Left lobe of liver (tissue), 2 donors: ENCODE measurements at places on chromosomes 2 and 18. TPM values are rescaled to one million over a fixed set of nuclear protein-coding genes. Genes with fewer than 3 reads are reported as not detected.

DNA sequence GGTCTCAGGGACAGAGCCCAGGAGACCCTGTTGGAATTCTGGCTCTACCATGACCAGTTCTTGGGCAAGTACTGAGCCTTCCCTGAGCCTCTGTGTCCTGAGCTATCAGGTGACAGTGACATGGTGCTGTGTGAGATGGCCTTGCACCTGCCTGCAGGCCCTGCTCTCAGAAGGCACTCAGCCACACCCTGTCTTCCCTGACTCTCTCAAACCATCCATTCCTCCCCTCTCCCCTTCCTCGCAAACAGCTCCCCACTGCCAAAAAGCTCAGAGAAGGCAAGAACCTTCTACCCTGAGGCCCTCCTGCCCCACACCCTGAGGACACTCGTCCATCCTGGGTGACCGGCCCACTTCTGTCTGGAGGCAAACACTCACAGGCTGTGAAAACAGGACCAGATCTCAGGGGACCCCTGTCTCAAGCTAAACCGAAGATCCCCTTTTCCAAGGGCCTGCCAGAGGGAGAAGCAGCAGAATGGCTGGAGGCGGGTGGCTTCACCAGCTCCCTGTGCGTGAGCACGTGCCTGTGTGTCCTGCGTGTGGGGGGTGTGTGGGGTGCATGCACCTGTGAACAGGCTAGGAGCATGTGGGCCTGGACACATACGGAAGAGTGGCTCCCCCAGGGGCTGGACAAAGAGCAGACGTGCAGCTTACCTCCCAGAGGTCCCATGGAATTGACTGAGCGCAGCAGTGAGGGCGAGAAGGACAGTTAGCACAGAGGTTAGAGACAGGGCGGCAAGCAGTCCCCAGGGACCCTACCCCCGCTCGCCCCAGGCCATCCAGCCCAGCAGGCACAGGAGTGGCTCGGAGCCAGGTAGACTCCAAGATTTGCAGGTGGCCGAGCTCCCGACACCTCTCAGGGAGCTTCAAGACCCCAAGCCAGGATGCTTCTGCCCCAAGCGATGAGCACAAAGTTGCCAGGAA lies 53.9 kb downstream of the BIN1 start:
- no peak for DNase-seq

GRCh38 chr2:36489281-36489680 lies 108.7 kb downstream of the FEZ2 start:
- no peak for DNase-seq

DNA sequence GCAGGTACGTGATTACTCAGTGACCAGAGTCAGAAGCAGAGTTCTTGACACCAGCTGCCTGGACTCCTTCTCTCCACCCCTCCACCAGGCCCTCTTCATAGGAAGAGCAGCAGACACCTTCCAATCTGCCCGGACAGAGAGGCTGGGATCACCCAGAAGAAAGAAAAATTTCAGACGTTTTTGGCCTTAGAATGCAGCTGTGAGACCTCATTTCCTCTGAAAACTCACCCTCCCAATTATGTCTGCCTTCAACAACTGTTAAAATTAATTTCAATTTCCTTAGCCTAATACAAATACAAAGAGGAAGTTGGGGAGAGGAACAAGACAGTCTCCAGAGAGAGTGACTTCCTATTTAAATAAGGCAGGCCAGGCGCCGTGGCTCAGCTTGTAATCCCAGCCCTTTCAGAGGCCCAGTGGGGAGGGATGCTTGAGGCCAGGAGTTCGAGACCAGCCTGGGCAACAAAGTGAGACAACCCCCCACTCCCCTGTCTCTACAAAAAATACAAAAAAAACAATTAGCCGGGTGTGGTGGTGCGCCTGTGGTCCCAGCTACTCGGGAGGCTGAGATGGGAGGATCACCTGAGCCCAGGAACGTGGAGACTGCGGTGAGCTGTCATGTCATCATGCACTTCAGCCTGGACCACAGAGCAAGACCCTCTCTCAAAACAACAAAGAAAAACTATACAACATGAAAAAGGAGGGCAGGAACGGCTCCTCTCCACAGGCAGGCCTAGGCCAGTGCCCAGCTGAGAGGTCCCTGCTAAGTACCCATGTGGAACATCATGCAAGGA lies 1.6 kb downstream of the SLC66A2 start:
- peak; percentile 49 for DNase-seq

GRCh38 chr2:95353055-95353575 lies 49.4 kb upstream of the FAHD2A start:
- DNase-seq = peak; percentile 19

ANKRD62 gene
- not detected for total RNA-seq

IL37 gene
- total RNA-seq = not detected

GRCh38 chr2:106085181-106085940 lies 108.7 kb downstream of the UXS1 start:
- DNase-seq = no peak

DNA sequence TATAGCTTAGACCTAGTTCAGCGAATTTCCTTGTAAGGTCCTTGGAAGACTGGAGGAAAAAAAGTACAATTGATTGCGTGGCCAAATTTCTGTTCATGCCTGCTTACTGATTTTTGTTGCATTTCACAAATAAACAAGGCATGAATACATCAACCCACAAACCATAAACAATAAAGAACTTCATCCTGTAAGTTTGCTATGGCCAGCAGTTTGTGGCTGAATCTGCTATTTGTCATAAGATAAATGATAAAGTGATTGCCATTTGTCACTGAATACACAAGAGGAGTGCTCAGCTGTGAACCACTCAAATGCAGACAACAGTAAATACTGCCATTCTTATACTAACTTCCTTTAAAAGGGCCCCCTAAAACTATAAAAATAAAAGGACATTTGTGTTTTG lies 259.5 kb downstream of the CCDC178 start:
- no peak for DNase-seq

RIT2 gene
- not detected for total RNA-seq

DNA sequence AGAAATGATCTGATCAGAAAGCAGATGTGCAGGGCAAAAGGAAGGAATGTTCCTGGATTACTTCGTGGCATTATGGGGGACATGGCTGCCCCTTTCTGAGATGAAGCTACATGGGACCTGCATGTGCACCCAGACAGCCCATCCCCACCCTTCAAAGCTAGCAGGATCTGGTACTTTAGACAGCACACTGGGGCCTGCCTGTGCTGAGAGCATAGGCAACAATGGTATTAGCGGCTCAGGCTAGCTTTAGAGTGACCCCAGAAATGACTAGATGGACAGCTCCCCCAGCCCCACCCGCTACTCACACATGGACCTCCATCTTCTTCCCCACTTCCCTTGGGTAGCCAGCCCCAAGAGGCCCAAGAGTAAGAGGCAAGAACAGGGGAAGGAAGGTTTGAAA lies 61.5 kb upstream of the NFE2L2 start:
- DNase-seq = no peak

DNA sequence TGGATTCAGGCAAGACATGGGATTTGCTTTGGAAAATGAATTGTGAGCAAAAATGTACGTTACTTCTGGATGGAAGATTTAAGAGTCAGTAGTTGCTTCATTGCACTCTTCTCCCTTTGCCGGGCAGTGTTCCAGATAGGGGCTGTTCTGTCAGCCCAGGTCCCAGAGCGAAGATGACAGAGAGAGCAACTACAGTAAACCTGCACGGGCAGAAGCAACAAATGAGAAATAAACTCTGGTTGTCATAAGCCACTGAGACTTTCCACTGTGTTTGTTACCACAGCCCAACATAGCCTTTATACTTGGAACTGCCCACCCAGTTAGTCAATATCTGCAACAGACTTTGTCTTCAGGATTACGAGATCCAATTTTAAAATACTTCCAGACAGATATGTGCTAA lies 83.3 kb downstream of the CACNB4 start:
- DNase-seq = no peak

DNA sequence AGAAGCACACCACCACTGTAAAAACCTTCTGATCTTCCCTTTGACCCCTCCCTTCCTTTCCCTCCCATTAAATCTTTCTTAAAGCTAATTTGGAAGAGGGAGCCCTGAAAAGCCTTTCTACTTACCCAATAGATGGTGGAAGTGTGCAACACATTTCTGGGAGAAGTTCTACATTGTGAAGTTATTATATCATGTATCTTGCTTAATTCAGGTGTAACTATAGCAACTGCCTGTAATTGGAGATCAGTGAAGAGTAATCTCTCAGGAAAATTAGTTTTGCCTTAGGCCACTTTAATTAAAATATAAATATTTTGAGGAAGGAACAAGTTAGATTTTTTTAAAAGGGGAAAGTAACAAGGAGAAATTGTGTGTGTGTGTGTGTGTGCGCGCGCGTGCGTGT lies 266.0 kb downstream of the SH3BP4 start:
- DNase-seq = no peak

DNA sequence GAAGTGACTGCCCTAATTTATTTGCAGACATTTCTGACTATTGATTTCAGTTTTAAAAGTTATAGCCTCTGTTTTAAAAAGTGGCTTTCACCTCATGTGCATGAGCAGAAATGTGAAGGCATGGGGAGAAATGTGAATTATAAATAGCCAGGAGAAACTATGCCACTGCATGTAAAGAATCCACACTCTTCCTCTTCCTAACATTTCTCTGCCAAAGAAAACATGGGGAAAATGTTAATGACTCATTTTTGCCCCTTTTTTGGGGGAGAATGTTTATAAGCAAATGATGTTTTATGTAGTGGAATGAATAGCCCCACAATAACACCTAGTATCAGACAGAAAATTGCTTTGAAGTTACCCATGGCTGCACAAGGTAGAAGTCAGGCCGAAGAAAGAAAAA lies 249.0 kb upstream of the TANK start:
- DNase-seq = no peak
